ENCODE measurements at places on chromosomes 16 and 17.

DNA sequence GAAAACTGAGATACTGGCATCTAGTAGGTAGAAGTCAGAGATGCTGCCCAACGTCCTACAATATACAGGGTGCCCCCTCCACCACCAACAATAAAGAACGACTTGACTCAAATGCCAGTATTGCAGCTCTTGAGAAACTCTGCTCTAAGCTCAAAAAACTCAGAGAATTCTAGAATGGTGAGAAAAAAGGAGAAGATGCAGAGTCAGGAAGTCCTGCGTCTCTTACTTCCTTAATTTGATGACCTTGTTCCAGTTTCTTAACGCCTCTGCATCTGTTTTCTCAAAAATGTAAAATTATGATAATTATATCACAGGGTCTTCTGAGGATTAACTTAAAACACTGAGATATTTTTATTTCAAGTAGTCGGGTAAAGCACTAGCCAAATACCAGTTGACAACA, 1.7 kb upstream of the HSBP1 start:
- DNase-seq: no peak

DNA sequence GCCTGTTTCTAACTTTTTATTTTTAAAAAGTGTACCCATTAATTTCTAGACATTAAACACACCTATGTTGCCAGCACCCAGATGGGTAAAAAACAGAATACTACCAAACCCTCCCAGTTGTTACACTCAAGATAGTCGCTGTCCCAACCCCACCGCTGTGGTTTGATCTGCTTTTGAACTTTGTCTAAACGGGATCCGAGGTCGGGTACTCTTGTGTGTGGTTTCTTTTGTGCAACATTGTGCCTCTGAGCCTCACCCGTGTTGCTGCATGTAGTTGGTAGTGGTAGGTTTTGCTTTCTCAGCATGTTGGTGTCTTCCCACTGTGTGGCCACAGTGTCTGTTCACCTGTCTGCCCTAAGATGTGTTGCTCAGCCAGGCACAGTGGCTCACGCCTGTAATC, 4.3 kb downstream of the KLHL36 start:
- DNase-seq: no peak

- DNase-seq: no peak
These were observed 16.8 kb upstream of the MAPK3 start for GRCh38 chr16:30139583-30140481.

GRCh38 chr17:6366221-6366666, 68.7 kb downstream of the AIPL1 start:
- no peak for DNase-seq

- no peak for DNase-seq
These were observed 7.5 kb downstream of the HEXIM2 start for GRCh38 chr17:45168991-45169752.
